ENCODE measurements at places on chromosomes 3 and 15.

DNA sequence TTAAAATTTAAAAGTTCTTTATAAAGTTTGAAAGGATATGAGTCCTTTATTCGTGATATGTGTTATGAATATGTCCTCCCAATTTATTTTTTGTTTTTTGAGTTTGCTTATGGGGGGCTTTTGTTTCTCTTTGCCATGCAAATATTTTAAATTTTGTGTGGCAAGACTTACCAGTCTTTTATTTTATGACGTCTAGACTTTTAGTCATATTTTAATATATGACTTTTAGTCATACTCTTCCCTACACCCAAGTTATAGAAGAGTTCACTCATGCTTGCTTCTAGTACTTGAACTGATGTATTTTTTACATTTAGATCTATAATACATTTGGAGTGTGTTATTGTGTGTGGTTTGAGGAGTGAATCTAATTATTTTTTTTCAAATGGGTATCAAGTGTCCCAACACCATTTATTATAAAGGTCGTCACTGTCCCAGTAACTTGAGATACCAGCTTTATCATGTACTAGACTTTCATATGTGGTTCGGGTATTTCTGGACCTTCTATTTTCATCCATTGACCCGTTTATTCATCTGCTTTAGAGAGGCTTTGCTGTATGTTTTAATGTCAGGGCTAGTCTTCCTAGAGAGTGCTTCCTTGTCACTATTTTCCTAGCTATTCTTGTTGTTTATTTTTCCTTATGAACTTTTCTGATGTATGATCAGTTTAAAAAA, 755 bp downstream of the PARP15 start:
- DNase-seq = no peak

DNA sequence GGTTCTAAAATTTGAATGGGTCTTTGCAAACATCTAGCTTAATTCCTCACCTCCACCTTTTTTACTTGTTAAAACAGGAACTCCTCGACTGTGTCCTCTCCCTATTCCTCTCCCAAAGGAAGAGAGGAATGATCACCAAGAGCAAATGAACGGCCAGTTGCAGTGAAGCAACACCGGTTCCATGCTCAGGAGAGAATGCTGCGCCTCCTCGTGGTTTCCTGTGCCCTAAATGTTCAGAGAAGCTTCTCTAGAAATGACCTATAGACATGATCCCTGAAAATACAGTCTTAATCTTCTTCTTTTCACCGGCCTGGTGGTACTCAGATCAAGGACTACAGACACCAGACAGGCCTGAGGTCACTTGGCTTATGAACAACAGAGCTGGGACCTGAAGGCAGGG, 65.1 kb upstream of the GUCA1C start:
- DNase-seq = no peak

- no peak for DNase-seq
Measured at GRCh38 chr3:106711650-106712049, 665.6 kb upstream of the CCDC54 start.

DNA sequence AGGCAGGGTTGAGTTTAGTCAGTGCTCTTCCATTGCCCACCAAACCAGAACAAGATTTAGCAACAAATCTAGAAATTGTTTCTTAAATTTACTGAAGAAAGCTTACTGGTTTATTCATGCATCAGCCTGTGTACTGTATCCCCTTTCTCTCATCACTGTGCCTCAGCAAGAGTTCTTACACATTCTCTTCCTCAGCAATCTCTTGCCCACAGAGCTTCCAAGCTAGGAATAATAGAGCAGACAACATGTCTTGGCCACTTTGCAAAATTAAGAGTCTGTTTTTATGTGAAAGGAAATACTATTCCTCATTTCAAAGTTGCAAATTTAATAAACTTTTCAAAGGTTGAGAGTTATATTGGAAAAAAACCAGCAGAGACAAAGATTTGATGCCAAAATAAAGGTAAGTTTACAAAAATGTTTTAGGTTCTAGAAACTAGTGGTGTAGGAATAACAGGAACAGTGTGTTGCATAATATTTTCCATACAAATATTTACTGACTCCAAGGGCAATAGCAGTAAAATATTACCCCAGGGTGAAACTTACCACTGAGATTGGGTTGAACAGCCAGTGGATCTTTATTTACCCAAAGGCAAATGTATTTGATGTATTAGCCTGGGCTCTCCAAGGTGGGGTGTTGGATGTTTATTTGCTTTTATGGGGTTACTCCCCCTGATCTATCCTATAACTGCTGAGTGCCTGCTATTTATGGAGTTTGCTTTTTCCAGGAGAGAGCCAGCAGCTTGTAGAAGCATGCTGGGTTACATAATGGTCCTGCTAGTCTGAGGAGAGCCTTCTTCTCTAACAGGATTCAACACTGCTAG, 276.7 kb downstream of the ADAMTSL3 start:
- DNase-seq = no peak

DNA sequence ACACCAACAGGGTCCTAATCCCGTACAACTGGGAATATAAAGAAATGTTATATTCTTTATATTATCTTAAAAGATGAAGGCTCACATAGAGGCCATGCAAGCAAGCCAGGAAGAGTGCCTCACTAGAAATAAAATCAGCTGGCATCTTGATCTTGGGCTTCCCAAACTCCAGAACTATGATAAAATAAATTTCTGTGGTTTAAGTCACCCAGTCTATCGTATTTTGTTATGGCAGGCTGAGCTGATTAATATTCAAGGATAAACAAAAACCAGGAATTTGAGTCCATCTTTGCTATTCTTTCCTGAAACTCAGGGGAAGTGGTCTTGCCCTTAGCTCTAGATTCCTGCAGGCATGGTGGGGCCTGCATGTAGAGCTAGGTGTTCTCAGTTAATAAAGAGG, 42.7 kb downstream of the ATOSA start:
- no peak for DNase-seq

DNA sequence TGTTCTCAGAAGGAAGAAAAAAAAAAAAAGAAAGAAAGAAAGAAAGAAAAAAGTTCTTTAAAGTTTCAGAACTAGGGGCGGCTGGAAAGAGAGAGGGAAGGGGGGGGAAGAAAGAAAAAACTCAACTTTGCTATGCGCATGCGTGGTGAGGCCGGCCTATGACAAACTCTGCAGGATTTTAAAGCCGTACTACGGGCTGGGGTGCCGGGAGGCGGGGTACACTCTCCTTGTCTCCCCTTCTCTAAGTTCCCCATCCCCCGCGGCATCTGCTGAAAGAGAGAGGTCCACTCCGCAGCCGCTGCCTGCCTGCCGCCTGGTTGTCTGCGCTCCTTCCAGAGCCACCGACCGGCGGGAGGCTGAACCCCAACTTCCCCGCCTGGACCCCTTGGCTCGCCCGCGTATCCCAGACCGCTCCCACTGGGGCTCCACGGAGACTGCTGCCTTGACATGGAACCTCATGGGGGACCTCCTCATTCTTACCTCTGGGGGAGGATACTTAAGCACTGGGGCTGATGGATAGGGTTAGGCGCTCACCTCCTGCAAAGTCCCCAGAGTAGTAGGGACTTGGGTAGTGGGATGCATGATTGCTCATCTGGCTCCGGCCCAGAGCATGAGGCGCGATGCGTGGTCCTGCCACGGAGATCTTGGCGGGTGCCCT, 1.4 kb upstream of the WNT5A start:
- DNase-seq = no peak

Measured in stimulated activated CD4-positive, alpha-beta T cell treated with anti-CD3 and anti-CD28 coated beads, Interleukin-4, amount 100 ng/mL, for 4 hours (primary cell).